H1 (cell line): ENCODE measurements at places on chromosomes 6 and 20. TPM values are rescaled to one million over a fixed set of nuclear protein-coding genes. Genes with fewer than 3 reads are reported as not detected.

- no peak for DNase-seq
These were observed 117.3 kb downstream of the SMLR1 start for GRCh38 chr6:130944486-130944885.

NKAPL gene
- not detected in 2 replicates for total RNA-seq

BMP6 gene
- 1.8 and 2.1 TPM in 2 replicates for total RNA-seq

- DNase-seq: no peak
These were observed 317.6 kb downstream of the TPBG start for GRCh38 chr6:82681119-82681714.

CLPSL2 gene
- total RNA-seq: 1.4 TPM in 2 replicates

PPP1R3D gene
- total RNA-seq: 3.5 and 3.9 TPM in 2 replicates

DNA sequence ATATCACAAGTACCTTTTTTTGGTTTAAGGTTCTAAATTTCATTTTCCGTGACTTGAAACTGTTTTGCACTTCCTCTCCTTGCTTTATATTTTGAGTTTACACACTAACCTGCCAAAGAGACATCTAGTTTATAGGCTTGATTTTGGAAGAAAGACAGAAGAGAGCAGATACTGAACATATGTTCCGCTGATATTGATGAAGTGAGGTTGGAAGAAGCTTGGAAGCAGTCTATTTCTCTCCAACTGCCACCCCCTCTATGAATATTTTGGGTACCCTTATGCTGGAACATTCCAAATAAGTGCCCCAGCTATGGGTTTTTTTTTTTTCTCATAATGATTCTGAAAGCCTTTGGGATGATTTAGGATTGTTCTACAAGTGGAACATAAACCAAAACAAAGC is 150.6 kb downstream of the LAMA2 start:
- DNase-seq: no peak
